EH (cell line): ENCODE measurements at places on chromosomes 16 and 17.

- DNase-seq, result no peak
These were observed 4.0 kb downstream of the UNC13D start for GRCh38 chr17:75839942-75840798.

- no peak for DNase-seq
These were observed 329 bp downstream of the SMARCD2 start for GRCh38 chr17:63842173-63842539.

GRCh38 chr17:18006495-18007239, 32.3 kb downstream of the ATPAF2 start:
- DNase-seq, result no peak

DNA sequence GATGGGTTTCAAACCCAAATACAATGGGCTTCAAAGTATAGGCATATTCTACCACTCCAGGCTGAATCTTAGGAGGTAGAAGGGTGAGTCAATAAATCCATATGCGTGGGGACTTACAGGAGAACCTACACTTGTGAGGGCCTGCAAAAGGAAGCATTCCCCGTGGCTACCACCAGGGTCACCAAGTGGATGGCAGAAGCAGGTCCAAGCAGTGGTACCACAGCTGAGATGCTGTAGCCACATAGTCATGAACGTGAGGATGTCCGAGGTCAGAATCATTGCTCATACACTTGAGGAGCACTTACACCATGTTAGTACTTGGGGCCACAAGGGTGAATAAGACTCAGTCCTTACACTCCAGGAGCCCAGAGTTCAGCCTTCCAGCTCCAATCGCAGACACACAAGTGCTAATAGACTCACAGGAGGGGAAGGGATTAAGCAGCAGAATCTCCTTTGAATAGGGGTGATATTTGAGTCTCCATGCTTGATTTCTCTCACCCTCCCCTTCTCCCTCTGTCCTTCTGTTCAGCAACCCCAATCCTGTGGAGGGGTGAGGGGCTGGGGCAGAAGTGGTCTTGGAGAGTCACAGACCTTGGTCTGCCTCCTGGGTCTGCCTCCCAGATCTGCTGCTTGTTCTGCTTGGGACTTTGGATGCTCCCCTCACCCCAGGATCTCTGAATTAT, 42.5 kb upstream of the ASIC2 start:
- no peak for DNase-seq

DNA sequence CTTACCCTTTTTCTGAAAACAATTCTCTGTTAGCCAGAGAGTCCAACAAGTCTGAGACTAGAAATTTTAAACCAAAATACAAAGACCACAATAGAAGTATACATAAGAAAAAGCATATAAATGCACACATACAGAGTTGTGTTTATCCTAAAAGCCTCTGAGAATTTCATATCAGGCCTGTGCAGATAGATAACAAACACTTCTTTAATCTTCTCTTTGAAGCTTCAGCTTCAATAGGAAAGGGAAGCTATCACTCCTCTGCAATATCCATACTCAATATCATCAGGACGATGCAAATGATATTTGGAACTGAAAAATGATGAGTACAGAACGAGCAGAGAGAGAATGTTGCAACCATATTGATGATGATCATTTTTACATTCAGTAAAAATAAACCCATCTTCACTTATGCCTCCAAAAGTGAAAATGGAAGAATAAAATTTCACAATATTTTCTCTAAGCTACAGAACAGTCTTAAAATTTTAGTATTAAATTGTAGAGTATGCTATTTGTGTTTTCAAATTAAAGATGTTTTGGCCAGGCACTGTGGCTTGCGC, 61.6 kb downstream of the SKAP1 start:
- DNase-seq, result no peak

DNA sequence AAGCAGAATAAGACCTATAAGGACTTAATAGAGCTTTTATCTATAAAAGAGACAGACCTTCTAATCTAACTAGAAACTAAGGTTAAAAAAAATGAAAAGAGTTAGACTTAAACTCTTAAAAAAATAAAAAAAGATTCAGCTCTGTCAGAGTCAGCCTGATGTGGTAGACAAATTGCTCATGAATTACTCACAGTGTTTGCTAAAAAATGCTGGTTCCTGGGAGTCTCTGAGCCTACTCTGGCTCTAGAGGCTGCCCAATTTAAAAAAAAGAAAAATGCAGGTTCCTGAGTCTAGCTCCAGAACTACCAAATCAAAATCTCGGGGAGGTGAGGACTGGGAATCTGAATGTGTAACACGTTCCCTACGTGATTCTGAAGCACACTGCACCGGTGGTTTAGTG, 18.1 kb downstream of the SOST start:
- peak; percentile 81 for DNase-seq

- DNase-seq, result no peak
These were observed 34.1 kb downstream of the VPS53 start for GRCh38 chr17:680529-680928.

DNA sequence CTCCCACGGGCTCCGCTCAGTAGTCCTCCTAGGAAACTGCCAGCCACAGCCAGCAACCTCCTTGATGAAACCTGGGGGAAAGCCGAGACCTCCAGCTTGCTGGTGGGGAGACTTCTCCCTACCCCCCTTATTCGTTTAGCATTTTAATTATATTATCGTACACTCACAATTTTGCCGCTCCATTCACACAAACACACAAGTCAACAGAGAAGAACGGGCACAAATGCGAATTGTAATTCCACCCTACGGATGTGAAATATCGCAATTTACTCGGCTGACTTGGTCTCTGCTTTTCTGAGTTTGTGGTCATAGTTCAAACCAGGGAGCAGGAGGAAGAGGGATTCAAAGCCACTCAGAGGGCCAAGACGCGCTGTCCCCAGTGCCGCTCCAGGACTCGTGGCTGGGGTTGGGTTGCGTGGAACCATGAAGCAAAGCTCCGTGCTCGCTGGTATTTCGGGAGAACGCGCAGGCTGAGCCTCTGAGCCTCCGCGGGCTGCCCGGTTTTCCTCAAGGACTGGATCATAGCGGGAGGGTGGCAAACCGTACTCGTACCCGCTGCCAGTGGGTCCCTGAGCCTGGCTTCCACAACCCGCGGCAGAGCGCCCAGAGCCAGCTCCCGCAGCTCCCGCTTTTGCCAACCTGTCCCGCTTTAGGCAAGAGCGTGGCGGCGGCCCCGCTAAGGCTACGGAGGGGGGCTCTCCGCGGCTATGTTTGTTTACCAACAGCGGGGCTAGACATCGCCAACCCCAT, 2.0 kb downstream of the LHX1 start:
- no peak for DNase-seq

DNA sequence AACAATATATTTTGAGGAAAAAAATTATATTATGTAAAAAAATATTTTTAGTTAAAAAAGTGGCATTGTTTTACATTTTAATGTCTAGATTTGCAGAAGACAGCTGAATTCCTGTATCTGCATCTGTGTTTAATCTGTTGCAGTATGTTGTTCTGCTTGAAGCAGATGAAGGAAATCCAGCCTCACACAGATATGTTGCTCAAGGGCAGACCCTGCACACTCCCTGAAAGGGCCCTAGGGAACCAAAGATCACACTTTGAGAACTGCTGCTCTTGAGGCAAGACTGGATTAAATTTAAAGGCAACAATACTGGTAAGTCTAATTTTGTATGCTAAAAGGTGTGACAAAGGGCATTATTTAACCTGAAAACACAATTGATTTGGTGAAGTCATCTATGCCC, 16.4 kb upstream of the SLC6A4 start:
- no peak for DNase-seq

- peak; percentile 81 for DNase-seq
These were observed 33.9 kb downstream of the BAHCC1 start for GRCh38 chr17:81428948-81429774.

- DNase-seq, result peak; percentile 95
These were observed 9.4 kb downstream of the GJC1 start for GRCh38 chr17:44820631-44821212.

DNA sequence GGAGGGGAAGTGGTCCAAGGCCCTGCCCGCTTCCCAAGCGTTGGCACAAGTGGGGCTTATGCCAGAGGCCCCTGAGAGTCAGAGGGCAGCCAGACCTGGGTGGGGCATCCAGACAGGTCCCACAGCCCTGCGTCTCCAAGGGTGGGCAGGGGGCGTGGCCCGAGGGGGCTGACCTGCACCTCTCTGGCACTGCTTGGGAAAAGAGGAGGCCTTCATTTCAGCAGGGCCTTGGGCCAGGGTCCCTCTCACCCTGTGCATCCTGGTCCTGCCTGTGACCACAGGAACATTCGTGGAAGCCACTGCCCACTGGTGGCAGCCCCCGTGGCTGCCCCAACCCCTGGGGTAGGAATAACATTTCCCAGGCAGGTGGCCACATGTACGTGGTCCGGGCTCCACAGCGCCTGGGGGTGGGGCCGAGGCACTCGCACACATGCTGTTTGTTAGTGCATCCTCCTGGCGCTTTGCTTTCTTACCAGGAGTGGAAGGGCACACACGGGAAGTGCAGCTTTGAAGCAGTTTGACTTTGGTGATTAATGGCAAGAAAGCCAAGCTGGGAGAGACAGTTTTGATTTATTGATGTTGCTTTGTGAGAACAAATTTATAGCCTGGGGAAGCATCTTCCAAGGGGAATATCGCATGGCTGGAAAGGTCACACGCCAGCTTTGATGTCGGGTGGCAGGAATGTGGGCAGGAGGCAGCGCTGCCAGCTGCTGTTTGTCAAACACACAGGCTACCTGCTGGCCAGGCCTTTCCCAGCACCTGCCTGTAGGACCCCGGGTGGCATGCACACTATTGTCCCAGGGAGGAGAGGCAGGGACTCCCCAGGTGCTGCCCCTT, 4.3 kb downstream of the CENPX start:
- DNase-seq, result no peak

DNA sequence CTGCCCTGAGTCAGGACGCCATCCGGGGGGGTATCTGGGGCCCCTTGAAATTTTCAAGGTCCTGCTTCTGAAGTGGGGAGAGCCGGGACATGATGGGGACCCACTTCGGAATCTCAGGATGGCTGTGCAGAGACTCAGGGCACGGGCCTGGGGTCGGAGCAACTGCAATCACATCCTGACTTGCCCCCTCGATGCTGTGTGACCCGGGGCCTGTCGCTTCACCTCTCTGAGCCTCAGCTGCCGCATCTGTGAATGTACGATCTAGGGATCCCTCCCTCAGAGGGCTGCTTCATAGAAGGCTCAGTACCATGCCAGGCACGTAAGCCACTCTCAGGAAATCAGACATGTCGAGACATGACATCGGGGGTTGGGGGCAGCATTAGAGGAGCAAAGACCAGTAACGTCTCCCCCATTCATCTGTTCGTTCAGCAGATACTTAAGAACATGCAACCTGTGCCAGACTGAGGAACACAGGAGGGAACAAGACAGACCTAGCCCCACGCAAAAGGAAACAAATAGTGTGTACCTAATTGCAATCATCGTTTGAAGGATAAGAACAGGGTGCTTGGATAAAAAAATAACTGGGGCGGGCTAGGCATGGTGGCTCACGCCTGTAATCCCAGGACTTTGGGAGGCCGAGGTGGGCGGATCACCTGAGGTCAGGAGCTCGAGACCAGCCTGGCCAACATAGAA, 229.6 kb downstream of the PARN start:
- DNase-seq, result no peak

DNA sequence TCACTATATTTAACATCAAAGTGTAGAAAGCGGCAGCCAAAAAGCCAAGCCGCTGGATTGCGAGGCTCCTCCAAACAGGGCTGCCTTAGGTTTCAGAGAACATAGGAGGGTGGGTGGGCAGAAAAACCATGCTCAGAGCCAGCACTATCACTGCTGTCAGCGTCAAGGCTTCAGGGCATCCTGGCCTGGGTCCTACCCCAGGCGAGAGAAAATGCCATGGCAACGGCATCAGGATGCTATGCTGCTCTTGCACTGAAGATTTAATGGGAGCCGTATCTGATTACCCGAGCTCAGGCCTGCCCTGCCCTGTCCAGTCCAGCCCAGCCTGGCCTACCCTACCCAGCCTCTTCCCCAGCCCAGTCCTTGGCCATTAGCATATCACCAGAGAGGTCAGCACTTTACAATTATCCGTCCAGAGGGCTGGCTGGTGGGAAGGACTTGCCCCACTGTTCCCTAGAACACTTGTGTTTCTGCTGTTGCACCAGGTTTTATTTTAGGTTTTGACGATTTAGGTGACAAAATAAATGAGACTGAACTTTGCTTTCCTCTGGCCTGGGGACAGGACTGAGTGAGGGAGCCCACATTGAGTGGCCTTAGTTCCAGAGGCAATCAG, 61.1 kb downstream of the TOM1L2 start:
- DNase-seq, result no peak

DNA sequence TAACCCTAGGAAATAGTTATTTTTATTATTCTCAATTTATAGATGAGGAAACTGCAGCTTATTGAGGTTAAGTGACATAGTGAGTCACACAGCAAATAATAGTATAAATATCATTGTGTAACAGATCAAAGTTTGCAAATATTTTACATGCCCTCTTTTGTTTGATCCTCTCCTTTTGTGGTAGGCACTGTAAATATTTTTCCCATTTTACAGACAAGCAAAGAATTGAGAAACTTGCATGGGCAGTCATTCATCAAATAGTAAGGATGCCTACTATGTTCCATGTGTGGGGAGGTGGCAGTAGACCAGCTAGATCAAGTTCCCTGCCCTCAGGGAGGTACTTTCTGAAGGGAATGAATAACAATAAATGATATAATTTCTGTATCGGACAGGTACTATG, 173.0 kb downstream of the PHKB start:
- DNase-seq, result no peak

DNA sequence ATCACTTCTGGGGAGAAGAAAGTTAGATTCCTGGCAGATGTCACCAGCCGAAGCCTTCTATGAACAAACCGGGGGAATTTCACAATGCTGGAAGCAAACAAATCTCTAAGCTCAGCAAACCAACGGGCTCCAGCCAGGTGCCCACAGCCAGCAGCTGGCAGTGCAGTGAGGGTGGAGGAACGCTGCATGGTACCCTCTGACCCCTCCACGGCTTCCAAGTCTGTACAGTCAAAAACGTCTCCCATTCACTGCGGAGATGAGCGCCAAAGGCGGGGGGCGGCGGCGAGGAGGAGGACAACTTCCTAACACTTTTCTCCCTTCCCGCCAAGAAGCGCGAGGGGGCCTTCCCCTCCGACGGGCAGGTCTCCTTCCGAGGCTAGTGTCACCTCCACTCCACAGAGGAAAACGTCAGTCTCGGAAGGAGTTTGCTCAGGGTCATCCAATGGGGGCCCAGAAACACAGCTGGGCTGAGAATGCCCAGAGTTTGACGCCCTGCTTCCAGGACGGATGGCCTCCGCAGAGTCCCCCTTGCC, 924 bp downstream of the ZNF598 start:
- DNase-seq, result peak; percentile 38

- no peak for DNase-seq
These were observed 8.5 kb downstream of the LLGL1 start for GRCh38 chr17:18233803-18234518.

- DNase-seq, result peak; percentile 73
These were observed 53.9 kb upstream of the ERCC4 start for GRCh38 chr16:13866073-13866472.

DNA sequence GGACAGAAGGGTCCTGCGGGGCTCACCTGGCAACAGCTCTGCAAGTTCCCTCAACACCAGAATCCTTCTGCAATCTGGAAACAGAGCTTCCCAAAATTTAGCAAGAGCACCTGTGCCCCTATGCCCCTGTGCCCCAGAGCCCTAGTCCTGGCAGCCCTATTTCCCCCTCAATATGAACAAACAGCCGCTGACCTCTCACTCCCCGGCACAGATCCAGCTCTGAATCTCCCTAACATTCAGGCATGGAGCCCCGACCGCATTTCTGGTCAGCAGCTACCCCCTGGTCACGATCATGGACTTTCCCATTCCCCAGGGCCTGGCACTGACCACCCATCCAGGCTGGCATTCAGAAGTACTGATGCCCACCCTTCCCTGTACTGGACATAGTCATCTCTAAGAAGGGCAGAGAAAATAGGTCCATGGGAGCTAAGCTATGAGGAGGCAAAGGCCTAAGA, 110.8 kb upstream of the SMURF2 start:
- DNase-seq, result no peak

GRCh38 chr16:17345043-17345442, 125.7 kb downstream of the XYLT1 start:
- DNase-seq, result peak; percentile 70
